ENCODE measurements at places on chromosomes 2 and 18. TPM values are rescaled to one million over a fixed set of nuclear protein-coding genes. Genes with fewer than 3 reads are reported as not detected.

AGXT gene
- total RNA-seq, result 1.6 TPM

TMEM150A gene
- total RNA-seq, result 12.1 TPM

DLGAP1 gene
- 0.53 TPM for total RNA-seq

PRSS56 gene
- total RNA-seq, result not detected

ID2 gene
- 161 TPM for total RNA-seq

TRIM43 gene
- total RNA-seq, result not detected

DNA sequence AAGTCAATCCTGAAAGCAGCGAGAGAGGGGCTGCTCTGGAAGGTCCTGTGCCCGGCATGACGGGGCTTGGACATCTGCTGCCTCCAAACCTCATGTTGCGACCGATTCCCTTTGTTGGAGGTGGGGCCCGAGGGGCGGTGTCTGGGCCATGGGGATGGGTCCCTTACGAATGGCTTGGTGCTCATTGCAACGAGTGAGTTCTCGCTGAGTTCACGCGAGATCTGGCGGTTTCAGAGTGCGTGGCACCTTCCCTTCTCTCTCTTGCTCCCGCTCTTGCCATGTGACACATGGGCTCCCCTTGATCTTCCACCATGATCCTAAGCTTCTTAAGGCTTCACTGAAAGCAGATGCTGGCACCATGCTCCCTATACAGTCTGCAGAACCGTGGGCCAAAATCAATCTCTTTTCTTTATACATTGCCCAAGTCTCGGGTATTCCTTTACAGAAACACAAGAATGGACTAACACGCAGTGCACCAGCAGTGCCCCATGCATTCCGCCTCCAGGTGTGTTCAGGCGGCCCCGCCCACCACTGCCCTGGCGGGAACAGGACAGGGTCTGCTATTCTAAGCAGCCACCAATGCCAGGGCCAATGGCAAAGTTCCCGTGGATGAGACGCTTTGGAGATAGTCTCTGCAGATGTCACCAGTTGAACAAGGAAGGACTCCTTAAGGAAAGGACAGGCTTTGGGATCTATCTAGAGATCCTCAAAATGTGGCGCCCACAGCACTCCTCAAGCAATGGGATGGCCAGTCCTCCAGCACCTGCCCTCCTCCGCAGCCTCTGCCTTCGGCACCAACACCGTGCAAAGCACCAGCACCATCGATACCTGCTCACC lies 63.4 kb downstream of the ZNF516 start:
- DNase-seq, result no peak

DNA sequence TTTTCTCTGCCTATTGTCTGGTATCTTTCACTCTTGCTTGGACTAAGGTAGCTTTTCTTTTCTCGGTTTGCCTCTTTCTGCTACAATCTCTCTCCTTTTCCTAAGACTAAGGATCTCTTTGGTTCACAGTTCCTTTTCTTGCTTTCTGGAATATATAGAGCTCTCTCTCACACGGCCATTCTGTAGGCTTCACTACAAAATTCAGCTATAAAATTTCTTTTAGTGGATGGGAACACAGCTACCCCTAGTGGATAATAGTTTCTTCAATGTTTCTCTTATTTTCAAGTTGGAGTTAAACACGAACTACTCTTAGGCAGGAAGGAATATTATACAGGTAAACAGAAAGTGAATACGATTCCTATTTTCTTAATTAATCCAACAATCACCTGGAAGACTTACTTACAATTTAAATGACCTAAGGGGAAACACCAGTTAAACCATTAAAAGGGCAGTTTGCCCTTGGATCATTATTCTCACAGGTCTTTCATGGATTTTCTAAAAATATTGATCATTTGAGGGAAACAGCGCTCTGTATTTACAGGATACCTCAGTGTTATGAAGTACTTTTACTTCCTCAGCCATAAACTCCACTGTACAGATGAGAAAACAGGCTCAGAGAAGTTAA lies 140.5 kb downstream of the LRP2 start:
- peak; percentile 46 for DNase-seq

DNA sequence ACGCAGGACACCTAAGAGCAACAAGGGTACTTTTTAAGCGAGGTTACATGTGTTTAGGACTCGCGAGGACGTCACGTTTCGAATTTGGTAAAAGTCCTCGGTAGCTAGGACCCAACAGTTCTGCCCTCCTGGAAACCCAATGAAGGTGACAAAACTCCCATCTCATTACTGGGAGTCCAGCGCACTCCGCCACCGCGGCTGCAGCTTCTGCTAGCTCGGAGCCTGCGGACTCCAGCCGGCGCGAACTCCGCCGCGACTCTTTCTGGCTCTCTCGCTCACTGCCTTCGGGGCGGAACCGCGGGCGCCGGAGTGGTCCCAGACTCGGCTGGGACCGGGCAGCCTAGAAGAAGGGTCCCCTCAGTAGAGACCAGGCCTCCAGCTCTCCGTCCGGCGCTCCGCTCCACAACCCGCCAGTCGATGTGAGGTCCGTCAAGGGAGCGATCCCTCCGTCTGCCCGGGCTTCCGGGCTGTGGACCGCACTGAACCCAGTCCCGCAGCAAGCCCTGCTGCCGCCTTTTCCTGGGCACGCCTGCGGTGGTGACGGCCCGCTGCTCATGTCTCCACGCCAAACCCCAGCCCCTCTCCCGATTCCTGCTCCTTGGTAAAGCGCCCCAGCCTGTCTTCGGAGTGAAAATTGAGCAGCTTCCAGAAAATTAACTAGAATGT lies 3.0 kb upstream of the OSR1 start:
- no peak for DNase-seq

DNA sequence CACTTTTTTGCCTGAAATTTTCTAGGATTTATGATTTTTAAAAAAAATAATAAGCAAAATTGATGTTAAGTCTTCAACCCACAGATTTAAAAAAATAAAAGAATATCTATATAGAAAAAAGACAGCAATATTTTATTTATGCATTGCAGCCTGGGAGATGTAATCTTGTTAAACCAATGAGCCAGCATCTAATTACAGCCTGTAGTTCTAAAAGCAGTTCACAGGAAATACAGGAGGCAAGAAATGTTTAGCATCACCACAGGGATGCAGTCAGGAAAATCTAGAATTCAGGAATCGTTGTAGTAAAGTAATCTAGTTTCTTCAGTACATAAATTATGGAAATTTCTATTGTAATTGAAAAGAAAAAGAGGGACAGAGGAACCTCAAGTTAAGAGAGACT lies 17.2 kb downstream of the UGGT1 start:
- no peak for DNase-seq

DNA sequence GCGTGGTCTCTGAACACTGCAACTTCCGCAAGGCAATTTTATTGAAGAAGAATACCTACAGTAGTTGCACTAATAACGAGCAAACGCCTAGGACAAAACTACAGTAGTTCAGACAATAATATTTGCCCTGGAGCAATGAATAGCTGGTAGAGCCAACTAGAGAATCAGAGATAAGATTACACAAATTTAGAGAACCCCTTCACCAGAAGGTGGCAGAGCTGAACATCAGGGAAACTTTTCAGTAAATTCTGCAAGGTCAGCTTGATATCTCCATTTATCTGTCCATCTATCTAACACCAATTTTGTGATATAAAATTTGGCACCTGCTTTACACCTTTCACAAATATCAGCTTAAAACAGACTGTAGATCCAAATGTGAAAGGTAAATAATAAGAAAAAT lies 43.8 kb downstream of the CDH19 start:
- DNase-seq, result peak; percentile 65

- no peak for DNase-seq
Measured at GRCh38 chr2:98643496-98644100, 35.2 kb downstream of the UNC50 start.

DNA sequence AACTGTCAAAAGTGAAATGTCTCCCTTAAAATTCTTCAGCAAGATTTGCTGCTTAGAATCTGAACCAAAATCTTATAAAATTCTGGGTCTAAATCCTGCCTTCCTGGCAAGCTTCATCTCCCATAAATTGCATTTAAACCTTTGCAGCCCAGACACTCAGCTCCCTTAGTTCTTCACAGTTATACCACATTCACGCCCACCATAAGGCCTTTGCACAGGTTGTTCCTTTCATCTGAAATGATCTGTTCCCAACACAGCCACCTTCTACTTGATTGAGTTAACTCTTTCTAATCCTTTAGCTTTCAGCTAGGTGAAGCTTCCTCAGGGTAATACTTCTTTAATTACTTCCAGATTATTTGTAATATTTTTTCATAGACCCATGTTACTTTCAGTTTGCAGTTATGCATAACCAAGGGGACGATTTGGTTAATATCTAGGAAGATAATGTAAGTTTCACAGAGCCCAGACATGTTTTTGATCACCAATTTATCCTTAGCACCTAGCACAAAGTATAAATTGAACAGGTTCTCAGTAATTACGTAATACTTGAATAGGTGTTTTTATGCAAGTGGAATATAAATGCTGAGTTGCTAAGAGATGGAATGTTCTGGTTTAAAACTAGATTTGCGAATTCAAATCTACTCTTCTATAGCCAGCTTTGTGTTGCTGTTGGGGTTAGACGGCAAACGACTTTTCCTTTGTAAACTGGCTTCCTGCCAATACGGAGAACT lies 779.7 kb upstream of the PKDCC start:
- no peak for DNase-seq

- DNase-seq, result no peak
Measured at GRCh38 chr2:200443376-200443775, 66.5 kb downstream of the KCTD18 start.

DNA sequence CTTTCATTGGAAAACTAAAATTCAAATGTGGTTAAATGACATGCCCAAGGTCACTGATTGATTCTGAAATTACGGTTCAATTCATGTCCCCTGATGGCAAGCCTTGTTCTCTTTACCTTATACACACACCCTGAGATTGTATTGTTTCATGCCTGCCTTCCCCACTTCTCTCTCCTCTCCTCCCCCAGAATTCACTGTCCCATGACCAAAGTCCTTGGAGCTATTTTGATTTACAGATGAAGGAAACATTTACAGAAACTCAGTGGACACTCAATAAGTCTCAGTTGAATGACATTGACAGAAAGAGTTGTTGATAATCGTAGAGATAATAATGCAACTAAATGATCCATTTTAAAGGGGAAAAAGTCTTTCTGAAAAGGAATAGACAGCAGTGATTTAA lies 33.1 kb upstream of the SIX2 start:
- no peak for DNase-seq
